ENCODE measurements at places on chromosomes 7 and 10.
A peak's percentile ranks its signal among the peaks of the same experiment; 100 is the strongest.

DNA sequence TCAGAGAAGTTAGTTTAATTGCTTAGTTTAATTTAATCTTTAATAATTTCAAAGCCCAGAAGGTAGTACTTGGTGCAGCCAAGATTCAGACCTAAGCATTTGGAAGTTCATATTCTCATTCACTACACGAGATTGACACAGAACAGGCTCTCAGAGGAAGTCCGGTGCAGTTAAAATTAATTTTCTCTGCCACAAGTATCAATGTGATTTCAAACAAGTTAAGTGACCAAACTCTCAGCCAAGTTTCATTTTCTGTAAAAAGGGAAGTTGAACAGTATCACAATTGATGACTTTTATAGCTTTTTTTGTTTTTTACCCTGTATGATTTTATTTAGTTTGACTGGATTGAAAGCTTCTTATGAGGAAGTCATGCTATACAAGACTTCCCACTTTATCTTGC, 1494.9 kb upstream of the LRRTM3 start:
- DNase-seq: no peak

- no peak for DNase-seq
These were observed 28.0 kb downstream of the DNAJC1 start for GRCh38 chr10:21975378-21975990.

- no peak for DNase-seq
These were observed 171.8 kb upstream of the GPR26 start for GRCh38 chr10:123494301-123494808.

GRCh38 chr7:45574669-45575500, 717 bp downstream of the ADCY1 start:
- DNase-seq: no peak

DNA sequence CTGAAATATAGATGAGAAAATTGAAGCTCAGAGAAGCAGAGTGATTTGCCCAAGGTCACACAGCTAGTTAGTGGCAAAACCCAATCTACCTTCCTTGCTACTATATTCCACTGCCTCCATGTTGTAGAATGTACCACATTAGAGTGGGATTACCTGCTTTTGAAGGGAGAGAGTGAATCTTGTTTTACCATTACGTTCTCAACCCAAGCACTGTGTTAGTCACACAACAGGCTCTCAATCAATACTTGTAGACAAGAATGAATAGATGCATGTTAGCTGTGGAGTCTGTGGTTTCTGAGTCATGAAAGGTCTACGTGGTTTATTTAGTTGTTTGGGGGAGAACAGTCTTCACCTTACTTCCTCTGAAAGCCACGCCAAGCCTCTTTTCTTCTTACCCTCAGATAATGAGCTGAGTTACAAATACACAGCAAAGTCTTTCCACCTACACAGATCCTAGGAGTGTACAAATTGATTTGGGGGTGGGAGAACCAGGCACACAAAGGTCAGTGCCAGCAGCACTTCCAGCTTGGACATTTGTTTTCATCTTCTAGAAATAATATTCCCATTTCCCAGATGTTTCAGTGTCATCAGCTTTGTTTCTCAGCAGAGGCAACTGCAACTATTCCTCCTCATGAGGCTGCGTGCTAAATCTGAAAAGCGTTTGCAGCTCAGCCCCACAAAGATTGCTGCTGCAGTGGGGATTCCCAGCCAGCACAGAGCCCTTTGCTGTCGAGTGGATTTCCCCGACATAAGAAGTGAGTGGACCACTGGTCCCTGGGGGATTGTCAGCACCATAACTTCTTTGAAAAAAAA, 71.5 kb upstream of the ADO start:
- DNase-seq: peak; percentile 23

- DNase-seq: no peak
These were observed 237.9 kb upstream of the DGKB start for GRCh38 chr7:15140431-15140830.

DNA sequence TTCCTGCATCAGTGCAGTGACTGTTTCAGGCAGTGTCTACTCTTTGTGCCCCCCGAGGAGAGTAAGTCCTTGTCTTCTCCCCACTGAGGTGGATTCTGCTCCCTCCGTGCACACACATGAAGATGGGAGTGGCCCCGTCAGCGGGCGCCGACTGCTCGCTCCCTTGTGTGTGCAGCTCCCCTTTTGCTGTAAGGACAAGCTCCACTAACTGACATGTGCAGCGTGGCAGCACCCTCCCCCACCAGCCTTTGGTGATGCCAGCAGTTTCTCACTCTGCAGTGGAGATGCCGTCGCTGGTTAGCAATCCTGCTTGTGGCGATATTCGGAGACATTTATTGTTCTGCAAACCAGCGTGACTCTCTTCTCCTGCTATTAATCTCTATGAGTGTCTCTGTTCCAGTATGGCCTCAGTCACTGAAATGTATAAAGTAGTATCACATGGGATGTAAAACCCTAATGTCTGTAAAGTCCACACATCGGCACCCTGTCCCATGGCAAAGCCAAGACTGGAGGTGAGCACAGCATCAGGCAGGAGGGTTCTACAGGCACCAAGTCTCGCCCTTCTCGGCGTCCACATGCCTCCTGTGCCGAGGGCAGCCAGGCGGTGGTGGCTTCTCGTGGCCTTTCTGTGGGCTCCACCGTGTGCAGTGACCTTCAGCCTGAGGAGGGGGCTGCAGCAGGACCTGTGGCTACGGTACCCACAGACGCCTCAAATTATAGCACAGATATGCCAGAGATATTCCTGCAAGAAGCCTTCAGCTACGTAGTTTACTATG, 202.7 kb downstream of the EBF3 start:
- DNase-seq: no peak

GRCh38 chr10:100419911-100420449, 42.8 kb upstream of the WNT8B start:
- no peak for DNase-seq

GRCh38 chr10:107019154-107019553, 145.4 kb downstream of the SORCS1 start:
- no peak for DNase-seq

All from stimulated activated CD8-positive, alpha-beta memory T cell treated with anti-CD3 and anti-CD28 coated beads, Interleukin-7, amount 100 ng/mL, for 1 hour (primary cell).